ENCODE measurements at places on chromosomes 5 and 9.

- DNase-seq, result no peak
Observed at GRCh38 chr9:112917047-112917986, 26.6 kb upstream of the SLC46A2 start.

DNA sequence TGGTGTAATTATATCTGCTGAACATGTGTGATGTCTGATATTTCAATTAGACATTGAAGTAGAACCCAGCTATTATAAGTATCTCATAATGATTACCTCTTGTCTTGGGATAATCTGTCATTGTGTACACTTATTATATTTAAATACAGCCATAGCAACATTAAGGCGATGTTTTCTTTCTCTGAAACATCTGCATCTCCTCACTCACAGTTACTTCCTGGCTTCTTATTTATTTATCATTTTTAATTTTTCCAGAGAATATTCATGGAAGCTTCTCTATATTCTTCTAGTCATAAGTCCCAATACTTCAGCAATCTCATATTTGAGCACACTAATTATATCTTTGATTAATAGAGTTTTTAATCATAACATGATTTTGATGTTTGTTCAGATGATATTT, 103.8 kb upstream of the FBN2 start:
- DNase-seq, result no peak

DNA sequence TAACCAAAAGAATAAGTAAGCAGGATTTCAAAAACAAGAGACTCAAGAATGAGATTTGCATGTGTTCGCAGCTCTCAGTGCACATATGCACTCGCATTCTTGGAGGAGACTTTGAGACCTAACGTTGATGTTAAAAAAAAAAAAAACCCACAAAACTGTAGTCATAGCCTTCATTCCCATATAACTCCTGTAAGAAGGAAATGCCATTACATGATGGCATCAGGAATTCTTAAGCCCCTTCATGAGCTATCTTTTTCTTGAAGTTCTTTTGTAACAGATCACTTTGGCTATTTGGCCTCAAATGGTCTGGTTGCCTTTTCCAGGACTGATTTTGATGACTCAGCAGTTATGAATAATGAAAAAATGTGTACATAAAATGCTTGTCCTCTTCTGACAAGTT, 113.8 kb downstream of the ALDH1A1 start:
- DNase-seq, result no peak

GRCh38 chr9:112248722-112249121, 73.6 kb upstream of the SUSD1 start:
- no peak for DNase-seq

DNA sequence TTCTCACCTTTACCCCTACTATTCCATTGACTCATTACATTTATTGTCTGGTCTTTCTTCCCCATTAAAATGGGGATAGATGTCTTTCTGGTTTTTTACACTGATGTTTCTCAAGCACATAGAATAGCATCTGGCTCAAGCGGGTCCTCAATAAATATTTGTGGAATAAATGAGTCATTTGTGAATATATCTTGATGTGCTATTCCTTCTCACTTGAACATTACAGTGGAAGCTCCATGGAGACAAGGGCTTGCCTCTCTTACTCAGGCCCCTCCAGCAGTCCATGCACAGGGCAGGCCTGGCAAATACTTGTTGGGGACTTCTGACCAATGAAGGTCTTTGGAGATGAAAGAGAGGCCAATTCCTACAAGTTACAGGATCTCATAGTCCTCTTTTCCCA, 151.7 kb upstream of the TAS2R1 start:
- no peak for DNase-seq

- DNase-seq, result no peak
Observed at GRCh38 chr5:61496446-61496845, 164.4 kb downstream of the ZSWIM6 start.

- no peak for DNase-seq
Observed at GRCh38 chr5:66828046-66828547, 231.9 kb downstream of the MAST4 start.

GRCh38 chr9:19119801-19120440, 7.4 kb downstream of the PLIN2 start:
- DNase-seq, result no peak

GRCh38 chr9:122143876-122144405, 15.6 kb downstream of the NDUFA8 start:
- no peak for DNase-seq

- no peak for DNase-seq
Observed at GRCh38 chr5:204966-205670, 12.8 kb downstream of the CCDC127 start.

DNA sequence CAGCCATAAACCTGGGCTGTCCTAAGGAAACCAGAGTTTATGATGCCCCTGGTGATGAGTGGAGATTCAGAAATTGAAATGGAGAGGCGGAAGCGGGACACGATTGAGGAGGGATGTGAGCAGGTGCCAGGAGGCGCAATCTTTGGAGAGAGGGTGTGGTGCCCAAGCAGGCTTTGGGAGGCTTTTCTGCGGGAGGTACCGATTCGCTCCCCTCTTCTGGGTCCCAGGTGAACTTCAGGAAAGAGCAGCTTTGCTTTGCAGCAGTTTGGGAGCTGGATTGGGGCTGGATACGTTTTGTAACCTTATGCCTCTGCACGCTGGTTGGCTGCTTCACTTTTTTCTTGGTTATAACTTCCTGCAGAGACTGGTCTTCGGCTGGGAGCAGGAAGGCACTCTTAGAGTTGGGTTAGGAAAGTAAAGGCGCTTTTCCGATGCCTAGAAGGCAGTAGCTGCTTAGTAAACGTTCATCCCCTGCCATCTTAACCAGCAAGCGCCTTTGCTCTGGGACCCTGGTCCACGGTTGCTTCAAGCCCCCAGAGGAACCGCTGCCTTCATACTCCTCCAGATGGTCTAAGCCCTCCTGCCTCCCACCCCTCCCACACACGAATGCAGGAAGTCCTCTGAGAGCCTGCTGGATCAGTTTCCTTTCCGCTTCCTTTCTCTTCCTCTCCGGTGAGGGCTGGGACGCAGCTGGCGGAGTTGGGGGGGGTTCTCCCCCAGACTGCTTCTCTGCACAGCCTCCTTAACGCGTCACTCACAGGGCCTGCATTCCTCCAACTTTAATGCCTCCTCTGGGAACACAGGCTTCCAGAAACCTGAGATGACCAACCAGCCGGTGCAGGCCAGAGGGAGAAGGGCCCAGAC, 15.2 kb upstream of the NEK6 start:
- peak; percentile 54 for DNase-seq

- DNase-seq, result no peak
Observed at GRCh38 chr9:2021731-2022130, 6.6 kb downstream of the SMARCA2 start.

DNA sequence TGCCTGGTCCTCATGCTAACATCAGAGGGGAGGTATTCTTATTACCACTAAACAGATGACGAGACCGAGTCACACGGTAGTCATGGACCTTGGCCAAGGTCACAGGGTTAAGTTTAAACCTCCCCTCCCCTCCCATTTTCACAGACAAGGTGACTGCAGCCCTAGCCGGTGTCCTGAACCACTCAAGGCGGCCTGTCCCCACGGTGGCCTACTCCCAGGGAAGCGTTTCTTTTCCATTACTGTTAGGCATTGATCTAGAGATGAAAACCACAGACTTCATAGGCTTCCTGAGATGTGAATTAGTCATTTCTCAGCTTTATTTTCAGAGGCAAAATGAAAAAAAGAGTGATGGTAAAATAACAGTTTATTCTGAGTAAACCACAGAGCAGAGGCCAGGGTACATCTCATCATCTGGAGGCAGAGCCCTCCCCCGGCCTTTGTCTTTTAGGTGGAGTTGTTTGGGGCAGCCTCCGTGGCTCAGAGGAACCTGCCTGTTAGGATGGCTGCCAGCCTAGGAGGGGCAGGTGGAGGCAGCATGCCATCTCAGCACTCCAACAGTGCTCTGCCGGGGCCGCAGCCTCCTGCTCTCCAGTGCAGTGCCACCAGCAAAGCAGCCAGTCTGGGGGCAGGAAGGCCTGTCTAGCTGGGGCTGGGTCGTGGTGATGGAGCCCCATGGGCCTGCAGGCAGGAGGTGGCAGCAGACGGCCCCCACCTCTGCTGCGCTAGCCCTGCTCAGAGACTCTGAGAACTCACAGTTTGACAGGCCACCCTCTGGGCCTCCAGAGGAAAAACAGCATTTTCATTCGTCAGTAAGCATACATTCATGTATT, 71.2 kb downstream of the RAPGEF1 start:
- no peak for DNase-seq

All from transverse colon (tissue), 4 donors.